ENCODE measurements at places on chromosomes 4 and X.

- DNase-seq: no peak
Measured at GRCh38 chr4:121360495-121360894, 20.3 kb downstream of the QRFPR start.

DNA sequence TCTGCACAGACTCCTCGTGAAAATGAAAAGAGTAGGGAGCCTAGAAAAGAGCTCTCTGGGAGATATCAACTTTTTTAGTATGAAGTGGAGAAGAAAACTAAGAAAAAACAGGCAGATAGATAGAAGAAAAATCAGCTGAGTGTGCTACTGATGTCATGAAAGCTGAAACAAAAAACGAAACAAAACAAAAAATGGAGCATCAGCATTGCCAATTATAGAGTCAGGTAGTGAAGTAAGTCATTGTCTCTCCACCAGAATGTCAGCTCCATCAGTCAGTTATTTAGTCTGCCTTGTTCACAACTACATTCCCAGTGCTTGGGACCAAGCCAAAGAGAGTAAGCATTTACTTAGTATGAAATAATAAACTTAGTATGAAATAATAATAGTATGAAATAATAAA, 595.1 kb downstream of the STPG2 start:
- DNase-seq: no peak

- peak; percentile 59 for DNase-seq
Measured at GRCh38 chrX:35890699-35891098, 28.8 kb upstream of the CFAP47 start.

DNA sequence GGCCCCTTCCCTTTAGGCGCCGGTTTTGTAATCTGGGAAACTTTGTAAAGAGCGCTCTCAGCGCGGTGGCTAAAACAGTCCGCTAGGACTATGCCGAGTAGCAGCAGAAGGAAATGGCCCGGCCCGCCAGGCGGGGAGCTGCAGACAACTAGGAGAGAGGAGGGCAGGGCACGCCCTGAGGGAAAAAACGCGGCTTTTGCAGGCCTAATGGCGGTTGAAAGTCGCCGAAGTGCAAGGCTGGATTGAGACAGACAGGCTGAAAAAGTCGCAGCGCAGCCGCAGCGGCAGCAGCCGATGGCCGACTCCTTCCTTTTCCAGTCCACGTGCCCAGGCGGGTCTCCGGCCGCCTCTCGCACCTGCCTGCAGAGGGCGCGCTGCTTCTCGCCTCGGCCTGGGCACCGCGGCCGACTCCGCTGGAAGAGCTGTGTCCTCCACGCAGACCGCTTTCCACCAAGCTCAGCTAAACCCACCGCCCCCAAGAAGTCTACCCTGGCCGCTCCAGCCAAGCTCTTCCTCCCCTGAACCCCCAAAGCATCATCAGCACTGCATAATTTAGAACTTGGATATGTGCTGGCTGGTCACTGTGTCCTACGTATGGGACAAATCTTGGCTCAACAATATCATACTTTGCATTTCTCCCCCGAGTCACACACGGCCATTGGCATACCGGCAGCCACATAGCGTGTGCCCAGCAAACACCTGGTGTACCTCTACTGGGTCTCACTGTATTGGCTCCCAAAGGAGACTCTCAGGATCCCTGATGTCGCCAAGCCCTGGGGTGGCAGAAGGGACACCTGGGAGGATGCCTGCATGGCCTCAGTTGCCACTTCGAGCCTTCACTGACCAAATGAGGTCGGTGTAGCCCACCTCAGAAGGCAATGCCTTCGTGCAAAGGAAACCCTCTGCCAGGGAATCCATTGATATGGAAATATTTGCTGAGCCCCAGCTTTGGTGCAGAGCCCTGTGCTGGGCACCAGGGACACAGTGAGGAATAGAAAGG, 14.5 kb downstream of the SLC25A5 start:
- no peak for DNase-seq

DNA sequence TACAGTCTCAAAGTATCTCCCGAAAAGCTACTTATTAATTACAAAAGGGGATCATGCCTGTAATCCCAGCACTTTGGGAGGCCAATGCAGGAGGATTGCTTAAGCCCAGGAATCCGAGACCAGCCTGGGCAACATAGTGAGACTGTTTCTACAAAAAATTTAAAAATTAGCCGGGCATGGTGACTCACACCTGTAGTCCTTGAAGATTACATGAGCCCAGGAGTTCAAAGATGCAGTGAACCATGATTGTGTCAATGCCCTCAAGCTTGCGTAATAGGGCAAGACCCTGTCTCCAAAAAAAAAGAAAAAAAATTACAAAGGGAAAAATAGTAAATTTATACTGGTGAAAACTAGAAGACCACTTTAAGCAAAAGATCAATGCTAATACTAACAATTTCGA, 3.3 kb upstream of the PORCN start:
- DNase-seq: no peak

- no peak for DNase-seq
Measured at GRCh38 chr4:89162987-89163386, 51.7 kb downstream of the TIGD2 start.
